ENCODE measurements at places on chromosomes 12 and 14.

DNA sequence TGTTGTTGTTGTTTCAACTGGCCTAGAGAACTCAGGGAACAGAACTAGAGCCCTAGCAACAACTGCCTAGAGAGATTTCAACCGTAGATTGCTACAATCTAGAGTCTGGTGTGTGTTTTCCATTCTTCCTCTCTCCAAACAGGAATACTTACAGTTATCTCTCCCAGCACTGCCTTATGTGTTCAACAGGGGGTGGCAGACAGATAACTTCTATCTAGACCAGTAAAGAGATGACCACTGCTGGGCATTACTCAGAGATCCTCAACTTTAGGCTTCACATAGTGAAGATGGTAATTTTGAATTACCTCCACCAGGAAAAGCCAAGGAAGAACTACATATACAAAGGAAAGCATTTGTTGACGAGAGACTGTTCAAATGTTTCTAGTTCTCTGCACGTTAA, 4.8 kb downstream of the TXNDC16 start:
- DNase-seq, result no peak

DNA sequence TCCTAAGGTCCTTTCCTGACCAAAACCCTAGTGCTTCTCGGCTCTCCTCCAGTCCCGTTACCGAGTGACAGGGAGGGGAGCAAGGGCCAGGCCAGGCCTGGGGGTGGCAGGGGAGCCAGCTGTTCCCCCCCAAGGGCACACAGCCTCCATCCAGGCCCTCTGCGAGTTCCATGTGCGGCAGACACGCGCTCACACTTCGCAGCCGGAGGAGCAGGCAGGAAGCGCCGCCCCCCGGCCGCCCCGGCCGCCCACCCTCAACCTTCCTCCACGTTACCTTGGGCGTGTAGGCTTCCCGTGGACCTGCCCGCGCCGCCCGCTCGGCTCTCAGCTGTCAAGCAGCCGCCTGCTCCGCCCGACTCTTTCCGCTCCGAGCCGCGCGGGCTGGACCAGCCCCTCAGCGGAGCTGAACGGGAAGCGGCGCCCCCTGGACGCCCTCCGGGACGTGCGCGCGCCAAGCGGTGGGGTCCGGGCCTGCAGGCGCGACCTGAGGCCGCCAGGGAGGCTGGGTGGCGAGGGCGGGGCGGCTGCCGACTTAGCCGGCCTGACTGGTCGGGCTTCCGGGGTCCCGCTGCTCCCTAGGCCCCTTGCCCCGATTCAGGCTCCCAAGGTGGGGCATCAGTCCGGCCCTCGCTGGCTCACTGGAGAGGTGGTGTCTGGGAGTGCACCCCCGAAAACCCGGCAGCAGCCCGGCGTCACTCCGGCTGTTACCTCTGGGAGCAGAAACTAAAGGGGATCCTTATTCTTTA, at the start of gene CRACR2A:
Gene CRACR2A, minus strand, starts transcription at position 369 of the 746 bp plus-strand sequence. CDS start 56,110 bp downstream, outside the sequence.
- peak; percentile 69 for DNase-seq

GRCh38 chr12:5796171-5796958, 148.7 kb downstream of the ANO2 start:
- DNase-seq, result peak; percentile 5

GRCh38 chr14:89336338-89336737, 80.7 kb downstream of the FOXN3 start:
- DNase-seq, result no peak

- DNase-seq, result no peak
These were observed 640.7 kb downstream of the DIO2 start for GRCh38 chr14:79570648-79571047.

- DNase-seq, result no peak
These were observed 393.8 kb downstream of the SNAPC1 start for GRCh38 chr14:62156052-62156451.

- peak; percentile 31 for DNase-seq
These were observed 48.7 kb downstream of the HEATR5A start for GRCh38 chr14:31371646-31372045.

- no peak for DNase-seq
These were observed 68.2 kb upstream of the MUCL1 start for GRCh38 chr12:54786081-54786480.

DNA sequence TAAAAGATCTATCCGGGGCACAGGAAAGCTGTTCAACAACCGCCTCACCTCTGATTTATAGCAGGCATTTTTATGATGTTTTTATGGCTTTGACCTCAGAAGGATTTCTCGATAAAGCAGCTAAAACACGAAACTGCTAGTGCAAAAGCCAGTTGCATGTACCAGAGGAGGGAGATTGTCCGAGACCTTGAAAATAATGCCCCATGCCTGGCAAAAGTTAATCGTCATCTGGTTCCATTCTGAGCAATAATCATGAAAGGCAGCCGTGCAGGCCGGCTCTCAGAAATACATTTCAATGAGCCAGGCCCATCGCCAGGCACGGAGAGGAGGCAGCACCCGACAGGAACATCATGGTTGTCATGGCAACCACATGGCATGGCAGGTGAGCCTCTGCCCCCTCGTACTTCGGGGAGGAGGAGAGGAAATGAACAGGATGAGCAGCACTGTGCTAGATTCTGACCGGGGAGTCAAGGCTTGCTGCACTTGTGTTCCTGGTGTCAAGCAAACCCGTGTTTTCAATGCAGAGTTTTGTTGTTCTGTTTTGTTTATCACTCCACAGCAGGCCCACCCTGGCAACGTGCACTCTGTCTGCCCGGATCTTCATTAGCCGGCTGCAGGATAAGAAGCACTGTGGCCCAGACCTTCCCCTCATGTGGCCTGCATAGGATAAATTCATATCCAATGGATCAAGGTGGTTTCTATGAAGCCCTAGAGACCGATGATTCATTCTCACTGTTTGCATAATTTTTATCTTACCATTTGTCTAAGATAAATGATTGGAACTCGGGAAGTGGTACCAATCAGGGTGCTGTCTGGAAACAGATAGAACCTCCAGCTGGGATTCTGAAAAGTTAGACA, 160.2 kb downstream of the RIMBP2 start:
- DNase-seq, result no peak

DNA sequence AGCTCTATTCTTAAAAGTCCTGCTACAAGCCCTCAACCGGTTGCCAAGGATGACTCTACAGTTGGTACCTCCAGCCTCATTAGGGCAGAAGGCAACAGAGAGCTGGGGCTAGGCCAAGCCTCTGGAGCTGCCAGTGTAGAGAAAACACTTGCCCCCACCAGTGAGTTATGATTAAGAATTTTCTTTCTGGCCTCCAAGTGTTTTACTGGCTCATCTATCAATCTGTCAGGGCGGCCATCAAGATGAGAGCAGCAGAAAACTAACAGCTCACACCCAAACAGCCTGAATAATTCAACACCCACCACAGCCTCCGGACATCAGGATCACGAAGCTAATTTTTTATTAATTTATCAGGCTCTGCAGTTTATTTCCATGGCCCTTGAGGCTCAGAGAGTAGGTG, 40.7 kb upstream of the CMKLR1 start:
- no peak for DNase-seq

- peak; percentile 2 for DNase-seq
These were observed 239.0 kb downstream of the ADAMTS20 start for GRCh38 chr12:43312991-43313505.

DNA sequence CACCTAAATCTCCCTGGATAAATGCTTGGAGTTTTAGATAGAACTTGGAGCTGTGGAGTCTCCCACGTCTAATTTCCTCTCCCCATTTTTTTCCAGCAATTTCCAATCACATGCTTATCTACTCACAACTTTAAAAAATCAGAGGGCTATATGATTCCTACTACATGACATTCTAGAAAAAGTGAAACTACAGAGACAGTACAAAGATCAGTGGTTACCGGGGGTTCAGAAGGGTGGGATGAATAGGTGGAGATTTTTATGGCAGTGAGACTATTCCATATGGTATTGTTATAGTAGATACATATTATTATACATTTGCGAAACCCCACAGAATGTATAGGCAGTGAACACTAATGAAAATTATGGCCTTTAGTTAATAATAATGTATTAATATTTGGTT, 35.5 kb downstream of the ATF7 start:
- DNase-seq, result no peak

DNA sequence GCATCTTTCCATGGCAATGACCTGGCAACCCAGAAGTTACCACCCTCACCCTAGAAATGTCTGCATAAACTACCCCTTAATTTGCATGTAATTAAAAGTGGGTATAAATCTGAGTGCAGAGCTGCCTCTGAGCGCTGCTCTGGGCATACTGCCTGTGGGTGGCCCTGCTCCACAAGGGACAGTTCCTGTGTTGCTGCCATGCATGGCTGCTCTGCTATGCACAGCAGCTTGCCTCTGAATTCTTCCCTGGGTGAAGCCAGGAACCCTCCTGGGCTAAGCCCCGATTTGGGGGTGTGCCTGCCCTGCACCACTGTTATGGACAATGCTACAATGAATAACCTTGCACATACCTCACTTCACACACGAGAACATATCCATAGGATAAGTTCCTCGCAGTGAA, 35.7 kb upstream of the GPR132 start:
- DNase-seq, result no peak

- DNase-seq, result no peak
These were observed 120.5 kb downstream of the DIP2B start for GRCh38 chr12:50625029-50625925.

- no peak for DNase-seq
These were observed 44.7 kb downstream of the SPTB start for GRCh38 chr14:64834965-64835364.

- DNase-seq, result no peak
These were observed 3.0 kb downstream of the TRMT5 start for GRCh38 chr14:60977847-60978246.

DNA sequence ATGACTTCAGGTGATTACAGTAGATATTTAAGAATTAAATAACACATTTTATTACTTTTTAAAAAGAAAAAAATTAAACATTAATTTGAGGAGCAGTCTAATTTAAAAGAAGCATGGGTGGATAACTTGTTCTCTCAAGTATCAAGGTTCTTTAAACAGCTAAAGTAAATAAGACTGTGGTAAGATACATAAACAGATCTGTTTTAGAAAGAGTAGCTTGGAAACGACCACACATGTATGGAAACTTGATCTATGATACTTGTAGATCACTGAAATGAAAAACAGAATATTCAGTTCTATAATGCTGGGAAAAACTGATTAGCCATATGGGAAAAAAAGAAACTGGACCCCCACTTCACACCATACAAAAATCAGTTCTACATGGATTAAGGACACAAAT, 36.0 kb downstream of the TC2N start:
- DNase-seq, result no peak

DNA sequence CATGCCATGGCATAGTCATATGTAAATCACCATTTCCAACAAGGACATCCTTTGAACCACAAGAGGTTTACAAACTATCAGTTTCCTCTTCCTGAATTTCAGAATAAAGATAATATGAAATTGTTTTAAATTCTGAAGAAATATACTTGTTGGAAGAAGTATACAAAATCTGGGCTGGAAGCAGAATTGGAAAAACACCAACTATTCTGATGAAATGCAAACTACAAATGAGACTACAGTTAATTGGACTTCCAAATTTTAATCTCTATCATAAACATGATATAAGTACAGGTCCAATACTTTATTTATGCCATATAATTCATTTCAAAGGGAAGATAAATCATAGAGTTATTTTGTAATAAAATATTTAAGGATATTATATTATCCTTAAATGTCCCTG, 80.1 kb downstream of the NOVA1 start:
- DNase-seq, result no peak

GRCh38 chr12:43277651-43278540, 274.1 kb downstream of the ADAMTS20 start:
- peak; percentile 2 for DNase-seq

GRCh38 chr14:93733631-93734030, 54.7 kb downstream of the PRIMA1 start:
- no peak for DNase-seq

- no peak for DNase-seq
These were observed 599 bp downstream of the PAPLN start for GRCh38 chr14:73237786-73238423.

DNA sequence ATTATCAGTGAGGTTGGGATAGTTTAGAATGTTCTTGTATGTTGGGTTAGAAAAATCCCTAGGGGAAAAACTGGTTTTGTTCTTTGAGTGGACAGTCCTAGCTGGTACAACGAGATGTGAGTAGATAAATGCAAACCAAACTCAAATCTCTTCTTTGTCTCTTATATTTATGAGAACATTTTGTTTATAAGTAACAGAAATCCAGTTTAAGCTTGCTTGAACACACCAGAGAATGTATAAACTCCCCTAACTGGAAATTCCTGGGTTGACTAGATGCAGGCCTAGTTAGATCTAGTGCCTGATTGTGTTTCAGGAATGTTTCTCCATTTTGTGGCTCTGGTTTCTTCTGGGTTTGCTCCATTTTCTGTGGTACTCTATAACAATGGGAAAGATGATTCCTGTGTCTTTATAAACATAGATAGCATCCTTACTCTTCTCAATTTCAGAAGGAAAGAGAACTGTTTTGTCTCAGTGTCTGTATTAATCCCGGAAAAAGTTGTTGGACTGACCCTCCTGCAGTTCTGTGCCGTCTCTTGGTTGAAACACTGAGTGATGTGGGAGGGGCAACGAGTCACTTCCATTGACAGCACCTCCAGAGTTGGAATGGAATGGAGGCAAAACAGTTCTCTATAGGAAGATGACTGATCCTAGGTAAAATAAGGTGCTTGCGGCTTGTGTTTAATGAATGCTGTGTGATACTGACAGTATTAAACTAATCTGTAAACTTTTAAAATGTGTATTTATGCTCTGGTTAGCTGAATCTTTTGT, 244.8 kb downstream of the TMTC2 start:
- DNase-seq, result no peak

GRCh38 chr12:78149459-78149858, 318.8 kb downstream of the NAV3 start:
- no peak for DNase-seq
